ENCODE measurements at places on chromosomes 7 and 10.
A peak's percentile ranks its signal among the peaks of the same experiment; 100 is the strongest.

DNA sequence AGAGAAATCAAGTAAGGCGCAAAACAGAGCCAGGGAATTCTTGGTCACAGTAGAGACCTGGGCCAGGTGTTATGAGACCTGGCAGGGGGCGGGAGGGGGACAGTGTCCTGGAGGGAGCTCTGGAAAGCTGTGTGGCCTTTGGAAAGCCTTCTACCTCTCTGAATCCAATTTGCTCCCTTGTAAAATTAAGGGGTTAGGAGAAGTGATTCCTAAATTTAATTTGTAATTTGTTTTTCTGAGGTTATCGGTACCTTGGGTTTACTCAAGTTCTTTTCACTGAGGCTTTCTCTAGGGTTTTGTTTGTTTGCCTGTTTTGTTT is 920.8 kb downstream of the TYW1 start:
- DNase-seq: no peak

DNA sequence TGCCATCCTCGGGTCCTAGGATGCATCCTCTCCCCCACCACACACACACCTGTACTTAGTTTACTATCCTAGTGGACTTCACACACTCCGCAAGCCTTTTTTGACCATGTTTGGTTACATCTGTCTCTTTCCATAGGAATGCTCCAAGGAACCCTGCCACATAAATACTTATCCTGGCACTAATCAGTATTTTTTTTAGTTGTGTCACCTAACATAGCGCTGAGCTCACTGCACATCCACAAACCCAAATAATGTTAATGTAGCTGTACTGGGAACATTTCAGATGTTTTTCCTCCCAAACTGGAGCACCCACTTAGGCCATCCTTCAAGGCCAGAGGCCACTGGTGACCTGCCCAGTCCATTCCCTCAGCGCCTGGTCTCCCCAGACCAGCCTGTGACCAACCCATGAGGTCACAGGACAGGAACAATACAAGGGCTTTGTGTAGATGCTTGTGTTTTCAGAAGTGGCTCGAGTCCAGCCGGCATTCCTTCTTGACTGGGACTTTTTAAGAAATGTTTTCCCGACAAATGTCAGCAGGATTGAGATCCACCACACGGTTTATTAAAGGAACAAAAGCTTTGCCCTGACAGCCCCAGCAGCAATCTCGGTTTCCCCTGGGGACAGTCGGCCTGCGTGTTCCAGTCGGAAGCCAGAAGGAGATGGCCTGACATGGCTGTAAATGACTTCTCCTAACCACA is 181.4 kb downstream of the JCAD start:
- DNase-seq: no peak

DNA sequence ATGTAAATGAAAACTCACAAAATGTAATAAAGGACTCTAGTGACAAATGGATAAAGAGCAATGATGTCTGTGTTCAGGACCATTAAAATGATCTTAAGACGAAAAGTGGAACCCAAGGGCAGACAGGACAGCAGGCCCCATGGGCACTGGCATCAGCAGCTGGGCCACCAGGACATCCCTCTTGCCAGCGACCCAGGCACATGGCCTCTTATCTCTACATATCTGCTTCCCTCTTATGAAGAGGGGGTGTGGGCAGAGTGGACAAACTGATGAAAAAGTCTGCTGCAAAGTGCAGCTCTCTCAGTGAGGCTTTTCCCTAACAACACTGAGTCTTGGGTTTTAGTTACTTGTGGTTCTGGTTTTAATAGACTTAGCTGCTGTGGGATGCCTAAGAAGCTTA is 44.8 kb upstream of the ANKRD1 start:
- DNase-seq: no peak

GRCh38 chr7:158062661-158063060 is 525.0 kb downstream of the PTPRN2 start:
- DNase-seq: no peak

GRCh38 chr10:80518143-80518806 is 19.4 kb upstream of the SH2D4B start:
- DNase-seq: no peak

DNA sequence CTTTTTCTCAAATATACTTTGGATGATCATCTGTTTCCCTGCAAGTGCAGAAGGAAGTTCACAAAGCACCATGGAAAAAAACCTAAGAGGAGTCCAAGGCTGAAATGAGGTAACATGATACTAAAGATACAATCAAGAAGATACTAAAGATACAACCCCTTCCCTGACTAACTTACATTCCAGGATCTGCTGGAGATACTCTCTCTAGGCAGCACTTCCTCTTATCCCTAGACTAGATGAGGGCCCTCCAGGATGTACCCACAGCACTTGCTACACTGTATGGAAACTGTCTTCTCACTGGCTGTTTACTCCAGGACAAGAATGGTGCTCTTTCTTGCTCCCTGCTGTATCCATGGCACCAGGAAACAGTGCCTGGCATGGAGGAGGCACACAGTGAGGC is 116.4 kb upstream of the NFE2L3 start:
- no peak for DNase-seq

GRCh38 chr10:68202960-68203353 is 29.0 kb downstream of the ATOH7 start:
- no peak for DNase-seq

GRCh38 chr7:47427051-47427643 is 154.8 kb downstream of the TNS3 start:
- no peak for DNase-seq

DNA sequence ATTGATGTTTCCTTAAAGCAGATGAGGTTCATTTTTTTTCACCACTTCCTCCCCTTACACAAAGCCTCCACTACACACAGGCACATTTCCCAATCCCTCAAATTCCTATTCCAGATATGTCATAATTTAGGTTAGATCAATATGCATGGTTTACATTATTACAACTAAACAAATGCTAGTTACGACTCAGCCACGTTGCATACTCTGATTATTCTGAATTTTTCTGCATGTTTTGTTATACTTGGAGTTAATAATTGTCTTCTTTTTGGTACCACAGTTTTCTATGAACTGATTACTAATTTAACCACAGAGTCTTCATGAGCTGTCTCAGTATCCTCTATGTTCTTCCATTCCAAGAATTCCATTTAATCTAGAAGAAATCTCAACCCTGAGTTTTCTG is 4.4 kb upstream of the BICC1 start:
- DNase-seq: no peak

GRCh38 chr10:42874713-42875387 is 92.3 kb downstream of the BMS1 start:
- no peak for DNase-seq

GRCh38 chr7:133705596-133705995 is 421.5 kb upstream of the LRGUK start:
- no peak for DNase-seq

GRCh38 chr10:3811291-3811870 is 26.4 kb upstream of the KLF6 start:
- DNase-seq: no peak

DNA sequence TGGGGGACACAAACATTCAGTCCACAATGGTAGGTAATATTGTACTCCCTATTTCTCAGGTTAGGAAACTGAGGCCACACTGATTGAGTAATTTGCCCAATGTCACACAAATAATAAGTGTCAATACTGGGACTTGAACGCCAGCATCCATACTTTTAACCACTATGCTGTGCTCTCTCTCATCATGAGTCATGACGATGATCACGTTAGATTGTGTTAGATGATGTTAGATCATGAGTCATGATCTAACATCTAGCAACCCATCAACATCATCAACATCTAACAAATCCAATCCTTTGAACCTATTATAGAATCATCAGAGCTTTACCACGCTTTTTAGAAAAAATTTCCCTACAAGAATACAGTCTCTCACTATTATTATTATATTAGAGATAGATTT is 28.1 kb upstream of the HERPUD2 start:
- no peak for DNase-seq

GRCh38 chr10:43960135-43960415 is 311.4 kb upstream of the ZNF32 start:
- DNase-seq: no peak

GRCh38 chr10:113979409-113979808 is 64.3 kb upstream of the ADRB1 start:
- no peak for DNase-seq

DNA sequence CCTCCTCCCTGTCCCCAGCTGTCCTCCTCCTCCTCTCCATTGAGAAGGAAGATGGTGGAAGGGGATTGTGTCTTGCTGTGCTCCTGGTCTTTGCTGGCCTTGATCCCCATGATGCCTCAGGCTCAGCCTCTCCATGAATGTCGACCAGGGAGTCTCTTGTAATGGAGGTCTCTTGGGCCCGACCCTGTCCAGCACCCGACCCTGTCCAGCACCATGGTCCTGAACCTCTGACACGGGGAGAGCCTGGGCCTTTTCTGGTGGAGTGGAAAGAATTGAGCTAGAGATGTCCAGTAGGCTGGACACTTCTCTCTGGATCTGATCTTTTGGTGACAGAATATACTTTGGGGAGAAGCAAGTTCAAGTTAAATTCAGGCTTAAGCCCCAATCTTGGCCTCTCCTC is 42.3 kb upstream of the HMX3 start:
- no peak for DNase-seq

- DNase-seq: no peak
These were observed 60.4 kb downstream of the EVX1 start for GRCh38 chr7:27303026-27303425.

DNA sequence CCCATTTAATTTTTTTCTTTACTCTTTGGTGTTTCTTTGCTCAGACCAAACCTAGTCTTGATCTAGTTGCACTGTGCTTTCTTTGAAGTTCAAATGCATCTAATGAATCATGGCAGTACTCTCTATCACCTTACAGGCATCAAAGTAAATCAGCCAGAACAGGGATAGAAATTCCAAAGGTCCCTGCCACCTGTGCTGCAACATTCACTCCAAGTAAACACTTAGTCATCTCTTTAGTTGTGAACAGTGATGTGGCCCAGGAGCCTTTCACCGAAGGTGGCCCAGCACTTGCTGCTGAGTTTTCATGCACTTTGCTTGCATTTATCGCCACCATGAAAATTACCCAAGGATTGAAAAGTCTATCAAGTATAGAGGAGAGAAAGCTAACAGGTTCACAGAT is 314.1 kb upstream of the ETV1 start:
- DNase-seq: no peak

DNA sequence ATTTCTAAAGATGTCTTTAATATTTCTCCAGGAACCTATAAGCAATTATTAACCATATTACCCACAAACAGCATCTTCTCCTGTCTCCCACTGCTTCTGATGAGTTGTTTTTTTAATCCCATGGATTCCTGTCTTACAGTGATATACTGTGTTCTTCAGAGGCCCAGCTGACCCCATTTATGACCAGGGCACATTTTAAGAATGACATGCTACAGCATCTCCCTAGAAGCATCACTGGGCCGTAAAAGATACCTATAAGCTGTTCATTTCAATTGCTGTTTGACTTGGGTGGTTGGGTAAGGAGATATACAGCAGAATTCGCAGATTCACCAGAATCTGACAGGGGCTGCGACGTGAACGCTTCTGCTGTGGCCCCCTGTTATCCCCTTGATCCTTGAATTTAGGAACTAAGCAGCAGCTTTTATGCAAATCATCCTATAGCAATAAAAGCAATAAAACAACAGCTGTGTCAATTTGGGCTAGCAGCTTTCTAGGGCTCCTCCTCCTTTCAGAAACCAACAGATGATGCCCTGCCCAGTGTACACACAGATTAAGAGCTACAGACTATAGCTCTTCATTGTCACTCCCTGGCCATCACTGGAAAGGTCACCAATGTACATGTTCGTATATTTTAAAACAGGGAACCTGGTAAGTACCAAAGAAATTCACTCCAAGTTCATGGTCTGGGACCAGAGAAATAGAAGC is 86.8 kb downstream of the CPEB3 start:
- peak; percentile 50 for DNase-seq

GRCh38 chr7:158160199-158160598 is 427.4 kb downstream of the PTPRN2 start:
- DNase-seq: no peak

- DNase-seq: no peak
These were observed 30.0 kb downstream of the GTF2IRD1 start for GRCh38 chr7:74483402-74484336.

GRCh38 chr10:46547541-46548497 is 8.6 kb downstream of the GPRIN2 start:
- no peak for DNase-seq

DNA sequence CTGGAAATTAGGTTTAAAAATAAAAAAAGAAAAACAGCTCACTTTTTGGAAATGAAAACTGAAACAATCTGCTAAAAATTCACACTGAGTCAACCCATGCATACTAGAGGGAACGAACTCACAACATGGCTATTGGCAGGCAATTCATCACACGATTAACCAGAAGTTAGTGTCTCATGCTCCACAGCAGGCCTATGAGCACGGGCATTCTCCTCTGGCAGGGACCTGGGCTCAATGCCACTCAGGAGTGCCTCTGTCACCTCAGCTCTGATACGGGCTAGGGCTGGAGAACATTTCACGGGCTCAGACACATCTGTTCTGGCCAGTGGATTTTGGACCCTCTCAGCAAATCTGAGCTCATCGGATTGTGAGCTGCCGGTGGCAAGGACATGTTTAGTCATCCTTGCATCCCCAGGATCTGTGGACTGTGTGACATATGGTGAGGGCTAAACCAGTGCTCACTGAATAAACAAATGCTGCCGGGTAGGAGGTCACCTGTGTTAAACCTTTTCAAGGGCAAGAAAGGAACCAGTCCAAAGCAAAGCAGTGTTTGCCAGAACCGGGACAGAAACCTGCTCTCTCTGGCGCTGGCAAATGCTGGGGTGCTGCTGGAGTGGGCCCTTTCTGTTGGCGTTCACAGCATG is 40.1 kb downstream of the POLR3A start:
- no peak for DNase-seq

DNA sequence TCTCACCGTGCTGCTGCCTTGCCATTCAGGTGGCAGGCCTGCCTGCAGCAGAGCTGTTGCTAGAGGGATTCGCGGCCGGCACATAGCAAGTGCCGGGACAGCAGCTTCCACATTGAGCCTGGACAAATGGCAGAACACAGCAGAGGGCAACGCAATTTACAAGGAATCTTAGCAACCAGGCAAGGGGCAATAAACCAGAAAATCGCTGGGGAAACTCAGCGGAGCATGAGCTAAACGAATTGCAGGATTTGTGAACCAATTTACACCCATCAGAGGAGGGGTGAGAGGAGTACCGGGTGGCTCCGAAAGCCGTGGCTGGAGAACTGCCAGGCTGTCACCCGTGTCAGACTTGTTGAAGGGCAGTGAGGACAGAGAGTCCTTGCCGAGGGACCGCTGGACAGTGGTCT is 58.6 kb upstream of the LOXL4 start:
- no peak for DNase-seq

DNA sequence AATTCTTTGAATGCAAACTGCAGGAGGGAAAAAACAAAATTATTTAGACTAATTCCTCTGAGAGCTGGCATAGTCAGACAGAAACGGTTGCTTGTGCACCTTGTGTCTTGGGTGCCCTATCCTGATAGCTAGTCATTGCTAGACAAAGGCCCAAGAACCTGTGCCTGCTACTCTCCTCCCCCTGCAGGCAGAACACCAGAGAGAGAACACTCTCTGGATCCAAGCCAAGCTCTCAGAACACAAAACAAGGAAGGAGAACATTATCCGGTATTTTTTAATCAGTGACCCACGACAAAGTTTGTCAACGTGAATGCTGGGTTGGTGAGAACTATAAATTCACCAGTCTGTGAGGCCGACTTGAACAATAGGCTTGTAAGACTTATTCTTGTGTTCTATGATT is 18.8 kb upstream of the PPP1R9A start:
- no peak for DNase-seq
